ENCODE measurements at places on chromosomes 7 and 10.

DNA sequence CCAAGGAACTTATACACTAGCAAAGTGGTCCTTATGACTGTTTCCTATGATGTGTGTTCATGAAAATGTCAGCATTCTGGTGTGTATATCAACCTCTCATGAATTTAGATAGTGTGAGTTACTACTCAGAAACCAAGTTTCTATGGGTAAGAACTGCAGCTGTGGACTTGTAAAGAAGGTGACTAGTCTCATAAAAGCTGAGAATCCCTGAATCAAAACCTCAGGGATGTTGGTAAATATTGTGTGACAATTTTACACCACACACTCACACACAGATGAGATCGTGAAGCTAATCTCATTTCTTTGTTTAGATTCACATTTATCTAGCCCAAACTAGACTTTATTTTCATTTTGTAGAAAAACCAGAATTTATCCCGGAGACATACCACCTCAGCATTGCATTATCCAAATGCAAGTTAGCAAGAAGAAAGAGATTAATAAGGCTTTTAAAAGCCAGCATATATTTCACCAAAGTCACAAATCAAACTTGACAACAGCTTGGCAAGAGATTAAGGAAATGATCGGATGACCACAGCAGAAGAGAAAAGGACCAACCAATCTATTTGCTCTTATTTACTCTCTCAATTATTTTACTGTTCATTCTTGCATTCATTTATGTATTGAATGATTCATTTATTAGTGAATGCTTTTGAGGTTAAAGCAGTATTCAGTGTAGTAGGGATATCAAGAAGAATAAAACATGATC, 92.9 kb downstream of the PLXDC2 start:
- no peak for DNase-seq

GRCh38 chr7:41788556-41788955, 85.7 kb upstream of the INHBA start:
- DNase-seq = no peak

DNA sequence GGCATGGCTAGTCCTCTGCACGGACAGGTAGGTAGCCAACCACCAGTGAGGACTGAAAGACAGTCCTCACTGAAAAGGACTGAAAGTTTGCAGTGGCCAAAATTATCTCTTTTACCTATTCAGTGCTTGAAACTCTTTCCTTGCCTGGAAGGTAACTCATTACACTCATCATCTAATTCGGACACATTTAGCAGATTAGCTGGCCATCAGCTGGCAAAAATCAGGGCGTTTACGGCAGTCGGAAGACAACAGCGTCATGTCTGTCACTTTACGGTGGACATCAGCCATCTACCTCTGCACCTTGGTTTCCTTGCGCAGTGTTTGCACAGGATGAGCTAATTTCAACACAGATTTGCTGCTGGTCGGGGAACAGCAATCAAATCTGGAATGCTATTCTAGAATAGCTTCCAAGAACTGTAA, 740 bp downstream of the ANXA7 start:
- DNase-seq = peak; percentile 40

DNA sequence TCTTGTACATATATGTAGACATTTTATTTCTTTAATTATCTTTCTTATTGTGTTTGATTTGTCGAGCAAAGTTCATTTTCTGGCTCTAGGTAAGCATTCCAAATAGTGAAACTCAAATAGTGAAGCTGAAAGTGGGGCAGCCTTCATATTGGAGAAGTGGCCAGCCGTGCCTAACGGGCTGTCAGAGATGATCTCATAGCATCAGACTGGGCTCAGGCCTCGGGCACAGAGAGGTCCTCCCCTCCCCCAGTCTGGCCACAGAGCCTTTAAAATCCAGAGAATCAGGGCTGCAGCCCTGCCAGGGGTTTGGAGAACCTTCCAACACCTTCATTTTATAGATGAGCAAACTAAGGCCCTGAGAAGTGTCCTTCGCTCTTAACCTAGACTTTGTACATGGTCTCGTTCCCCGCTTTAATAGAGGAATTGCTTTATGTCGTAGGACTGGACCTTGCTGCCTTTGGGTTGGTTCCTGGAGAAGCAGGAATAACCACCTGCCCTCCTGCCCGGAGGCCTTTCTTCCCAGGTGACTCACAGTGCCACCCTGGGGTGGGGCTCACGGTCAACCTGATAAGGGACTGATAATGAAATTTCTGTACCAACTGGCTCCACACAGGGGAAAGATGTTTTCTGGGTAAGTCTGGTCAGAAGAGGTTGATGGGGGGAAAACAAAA, 7.3 kb downstream of the TSPAN15 start:
- no peak for DNase-seq

GRCh38 chr7:78379148-78379547, 580.6 kb downstream of the PHTF2 start:
- DNase-seq = no peak

- no peak for DNase-seq
Measured at GRCh38 chr10:28891058-28891713, 213.9 kb downstream of the BAMBI start.

DNA sequence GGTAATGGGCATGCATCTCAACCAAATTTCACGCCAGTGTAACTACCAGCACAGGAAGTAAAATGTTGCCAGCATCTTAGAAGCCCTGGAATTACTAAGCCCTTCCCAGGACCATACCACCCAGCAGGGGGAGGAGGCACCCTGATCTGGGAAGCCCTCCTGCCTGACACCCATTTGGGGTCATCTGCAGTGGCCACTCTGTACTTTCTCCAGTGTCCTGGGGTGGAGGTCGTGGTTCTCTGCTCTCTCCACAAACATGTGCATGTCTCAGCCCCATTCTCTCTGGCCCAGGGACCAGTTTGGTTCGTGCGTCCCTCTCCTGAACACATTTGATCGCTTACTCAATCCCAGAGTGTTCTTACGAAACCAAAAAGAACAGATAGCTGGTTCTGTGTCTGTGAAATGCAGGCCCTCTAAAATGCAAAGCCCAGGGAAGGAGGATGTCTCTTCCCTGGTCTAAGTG, 9.4 kb upstream of the LRRC27 start:
- DNase-seq = no peak
